ENCODE measurements at places on chromosomes 7 and 10.

DNA sequence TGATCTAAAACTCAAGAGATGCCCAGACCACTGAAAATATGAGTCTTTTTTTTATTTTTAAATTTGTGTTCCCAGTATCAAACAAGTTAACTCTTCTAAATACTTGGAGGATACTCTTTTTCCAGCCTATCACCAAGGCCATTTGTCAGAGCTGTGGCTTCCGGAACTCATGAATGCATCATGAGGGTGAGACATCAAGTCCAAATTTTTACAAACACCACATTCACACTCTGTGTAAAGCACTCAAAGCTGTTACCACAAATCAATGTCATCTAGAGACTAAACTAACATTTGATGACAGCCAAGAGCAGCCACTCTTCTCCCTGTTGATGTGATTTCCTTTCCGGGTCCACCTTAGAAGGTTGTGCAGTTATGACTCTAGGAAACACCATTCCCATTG lies 43.8 kb upstream of the ARID5B start:
- DNase-seq = no peak

GRCh38 chr10:112365014-112365432 lies 8.9 kb upstream of the ACSL5 start:
- no peak for DNase-seq

DNA sequence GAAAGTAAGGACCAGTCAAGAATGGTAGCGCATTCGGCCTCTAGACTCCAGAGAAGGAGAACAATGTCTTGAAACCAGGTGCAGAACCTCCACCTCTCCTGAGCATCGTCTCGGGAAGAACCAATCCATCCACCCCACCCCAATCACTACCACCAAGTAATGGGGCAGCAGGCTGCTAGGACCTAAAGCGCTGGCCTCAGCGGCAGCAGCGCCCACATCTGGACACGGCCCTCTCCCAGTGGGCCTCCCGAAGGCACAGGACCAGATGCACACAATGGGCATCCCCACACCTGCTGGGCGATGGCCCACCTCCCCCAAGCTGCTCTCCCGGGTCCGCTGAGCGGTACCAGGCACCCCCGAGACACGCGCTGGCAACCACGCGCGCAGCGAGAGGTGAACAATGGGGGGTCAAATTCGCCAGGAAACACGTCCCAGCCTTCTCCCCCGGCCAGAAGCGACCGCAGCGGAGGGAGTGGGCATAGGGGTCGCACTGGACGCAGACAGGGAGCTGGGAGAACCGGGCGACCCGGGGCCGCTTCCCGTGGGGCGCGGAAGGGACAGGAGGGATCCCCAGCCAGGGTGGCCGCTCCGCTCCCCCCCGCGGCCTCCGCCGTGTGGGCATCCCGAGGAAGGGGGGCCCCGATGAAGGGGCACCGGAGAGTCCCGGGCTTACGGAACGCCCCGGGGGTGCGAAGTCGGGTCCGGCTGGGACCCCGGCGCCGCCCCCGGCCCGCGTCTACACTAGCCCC lies 506 bp downstream of the CTTNBP2 start:
- no peak for DNase-seq

DNA sequence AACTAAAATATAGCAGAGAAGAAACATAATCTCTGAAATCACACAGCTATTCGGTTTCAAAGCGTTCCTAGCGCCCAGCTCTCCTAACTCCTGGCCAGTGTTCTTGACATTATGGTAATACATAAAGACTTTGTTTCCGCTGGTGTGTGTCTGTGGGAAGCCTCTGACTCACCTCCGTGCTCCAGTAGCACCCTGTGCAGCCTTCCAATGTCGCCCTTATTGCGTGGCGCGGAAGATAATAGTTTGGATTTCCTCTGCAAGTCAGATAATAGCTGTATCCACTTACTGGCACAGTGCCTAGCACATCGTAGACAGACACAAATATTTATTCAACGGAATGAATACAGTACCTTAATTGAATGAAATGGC lies 570 bp downstream of the BMS1 start:
- no peak for DNase-seq

DNA sequence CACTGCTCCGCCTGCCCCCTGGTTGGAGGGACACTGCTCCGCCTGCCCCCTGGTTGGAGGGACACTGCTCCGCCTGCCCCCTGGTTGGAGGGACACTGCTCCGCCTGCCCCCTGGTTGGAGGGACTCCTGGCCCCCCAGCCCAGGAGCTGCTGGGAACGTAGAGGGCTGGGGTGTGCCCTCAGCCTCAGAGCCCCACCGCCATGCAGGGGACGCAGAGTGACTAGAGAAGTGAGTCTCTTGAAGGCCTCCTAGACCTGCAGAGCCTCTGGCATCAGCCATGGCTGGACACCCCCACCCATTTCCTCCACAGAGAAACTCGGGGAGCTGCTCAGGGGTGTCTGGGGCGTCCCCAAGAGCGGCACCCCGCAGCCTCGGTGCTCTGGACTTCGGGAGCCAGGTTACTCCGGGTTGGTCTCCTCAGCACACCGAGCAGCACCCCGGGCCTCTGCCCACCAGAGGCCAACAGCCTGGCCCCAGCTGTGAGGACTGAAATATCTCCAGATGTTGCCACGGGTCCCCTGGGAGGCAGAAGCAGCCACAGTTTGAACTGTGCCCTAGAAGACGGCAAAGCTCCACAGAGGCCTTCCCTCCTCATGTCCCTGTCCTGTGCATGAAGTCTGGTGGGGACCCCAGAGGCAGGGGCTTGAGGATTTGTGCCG lies 191.9 kb downstream of the ELFN1 start:
- DNase-seq = no peak

GRCh38 chr7:158585721-158586498 lies 1.7 kb downstream of the PTPRN2 start:
- DNase-seq = no peak

DNA sequence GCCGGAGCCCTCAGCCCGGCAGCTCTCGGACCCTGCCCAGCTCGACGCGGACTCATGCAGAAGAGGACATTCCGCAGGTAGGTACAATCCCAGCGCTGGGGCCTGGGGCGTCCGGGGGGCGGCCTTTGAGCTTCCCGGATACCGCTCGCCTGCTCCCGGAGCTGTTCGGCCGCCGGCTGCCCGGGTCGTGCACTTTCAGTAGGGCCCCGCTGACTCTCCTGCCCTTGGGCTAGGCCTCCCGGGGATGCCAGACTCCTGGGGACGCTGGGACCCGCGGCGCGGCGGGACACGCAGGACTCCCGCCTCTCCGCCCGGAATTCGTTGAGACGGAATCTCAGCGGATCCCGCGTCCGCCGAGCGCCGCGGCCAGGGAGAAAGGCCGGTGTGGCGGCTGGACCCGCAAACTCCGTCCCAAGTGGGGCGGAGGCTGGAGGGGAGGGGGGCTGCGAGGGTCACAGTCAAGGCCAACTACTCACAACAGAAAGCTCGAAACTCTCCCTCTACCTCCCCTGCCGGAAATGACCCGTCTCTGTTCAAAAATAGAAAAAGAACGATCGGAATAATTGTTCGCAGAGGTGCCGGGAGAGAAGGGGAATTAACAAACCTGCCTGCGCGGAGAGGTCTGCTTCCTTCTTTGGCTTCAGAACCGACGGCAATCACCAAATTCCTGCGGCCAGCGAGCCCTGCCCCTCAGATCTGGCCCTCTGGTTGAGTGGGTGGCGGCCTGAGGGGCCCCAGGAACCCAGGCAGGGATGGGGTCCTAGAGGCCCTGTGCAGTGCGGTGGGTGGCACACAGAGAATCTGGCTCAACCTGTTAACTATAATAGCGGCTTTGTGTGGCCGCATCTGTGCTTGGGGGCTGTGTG lies 9.2 kb downstream of the TLX1 start:
- no peak for DNase-seq

DNA sequence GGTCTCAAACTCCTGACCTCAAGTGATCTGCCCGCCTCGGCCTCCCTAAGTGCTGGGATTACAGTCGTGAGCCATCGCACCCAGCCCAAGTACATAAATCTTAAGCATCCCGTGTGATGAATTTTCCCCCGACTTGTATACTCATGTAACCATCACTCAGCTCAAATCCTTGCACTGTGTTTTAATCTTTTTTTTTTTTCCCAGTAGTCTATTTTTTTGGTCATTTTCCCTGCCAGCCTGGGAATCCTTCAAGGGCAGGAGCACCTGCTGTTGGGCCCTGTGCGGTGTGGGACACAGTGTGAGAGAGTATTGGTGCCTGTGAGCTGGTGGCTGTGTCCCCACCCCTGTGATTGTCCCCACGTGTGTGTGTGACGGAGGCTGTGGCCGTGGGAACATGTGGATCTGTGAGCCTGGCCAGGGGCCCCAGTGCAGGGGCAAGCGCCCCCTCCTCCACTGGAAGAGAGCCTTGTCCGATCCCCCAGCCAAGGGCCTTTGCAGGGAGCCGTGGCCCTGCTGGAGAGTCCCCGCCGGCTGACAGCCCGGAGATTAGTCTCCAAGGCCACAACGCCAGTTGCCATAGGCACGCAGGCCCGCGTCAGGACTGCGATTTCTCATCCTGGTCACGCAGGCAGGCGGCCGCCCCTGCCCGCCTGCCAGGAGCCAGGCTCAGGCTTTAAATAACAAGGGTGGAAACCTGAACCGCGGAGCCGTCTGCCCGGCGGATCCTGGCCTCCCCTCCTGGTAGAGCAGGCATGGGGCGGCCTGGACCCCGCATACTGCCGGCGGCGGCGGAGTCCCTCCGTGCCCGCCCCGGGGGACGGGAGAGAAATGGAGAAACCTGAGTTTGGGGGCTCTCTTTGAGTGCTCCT lies 26.5 kb downstream of the GTF2IRD1 start:
- peak; percentile 53 for DNase-seq

GRCh38 chr10:46042527-46042926 lies 3.5 kb downstream of the MSMB start:
- no peak for DNase-seq

GRCh38 chr7:78062214-78062613 lies 263.6 kb downstream of the PHTF2 start:
- no peak for DNase-seq

DNA sequence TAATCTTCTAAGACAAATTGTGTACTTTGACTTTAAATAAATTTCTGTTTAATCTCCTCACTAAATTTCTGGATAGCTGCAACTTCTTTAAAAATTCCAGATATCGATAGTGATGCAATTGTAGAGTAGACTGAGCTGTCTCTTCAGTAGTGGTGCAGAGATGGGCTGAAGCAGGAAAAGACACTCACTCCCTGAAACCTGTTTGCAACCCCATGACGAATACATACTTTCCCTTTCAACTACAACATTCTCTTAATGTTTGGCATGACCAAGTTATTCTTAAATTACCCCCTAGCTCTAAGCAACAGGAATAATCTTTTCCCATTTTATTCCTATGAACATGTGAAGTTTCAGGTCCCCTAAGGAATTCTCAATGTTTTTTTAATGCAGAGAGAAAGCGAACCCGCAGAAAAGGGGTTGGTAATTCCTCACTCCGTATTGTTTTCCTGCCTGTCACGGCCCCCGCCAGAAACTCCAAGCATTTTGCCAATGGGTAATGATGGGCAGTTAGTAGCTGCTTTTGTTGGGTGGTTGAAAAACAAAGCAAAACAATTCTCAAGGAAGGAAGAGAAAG lies 1.3 kb downstream of the THSD7A start:
- DNase-seq = peak; percentile 65

GRCh38 chr10:82282782-82283456 lies 407.9 kb downstream of the NRG3 start:
- no peak for DNase-seq

GRCh38 chr10:62430881-62431280 lies 56.7 kb downstream of the ZNF365 start:
- DNase-seq = no peak

DNA sequence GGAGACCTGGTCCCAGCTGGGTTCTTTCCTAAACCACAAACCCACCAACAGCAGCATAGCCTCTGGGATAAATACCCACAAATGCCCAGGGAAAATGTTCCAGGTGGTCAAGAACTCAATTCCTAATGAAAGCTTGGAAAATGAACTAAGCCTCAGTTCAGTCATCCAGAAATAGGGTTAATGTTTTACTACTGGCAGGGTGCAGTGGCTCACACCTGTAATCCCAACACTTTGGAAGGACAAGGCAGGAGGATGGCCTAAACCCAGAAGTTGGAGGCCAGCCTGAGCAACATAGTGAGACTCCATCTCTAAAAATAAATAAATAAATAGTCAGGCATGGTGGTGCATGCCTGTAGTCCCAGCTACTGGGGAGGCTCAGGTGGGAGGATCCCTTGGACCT lies 82.2 kb downstream of the SVOPL start:
- DNase-seq = no peak

DNA sequence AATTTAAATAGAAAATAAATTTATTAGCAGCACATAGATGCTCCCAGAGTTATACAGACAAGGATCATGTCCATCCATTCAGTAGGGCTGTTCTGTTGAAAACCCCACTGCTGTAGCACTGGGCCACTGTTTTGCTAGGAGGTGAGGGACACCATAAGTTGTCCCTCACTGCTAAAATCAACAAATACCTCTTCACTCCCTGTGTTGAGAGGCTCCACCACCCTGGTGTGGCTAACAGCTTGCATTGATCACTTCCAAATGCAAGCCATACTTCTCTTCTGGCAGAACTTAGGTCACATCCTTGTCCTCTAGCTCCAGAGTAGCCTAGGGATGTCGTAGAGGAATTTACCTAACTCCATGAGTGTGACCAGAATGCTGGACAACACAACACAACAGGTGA lies 55.4 kb downstream of the MDFIC start:
- no peak for DNase-seq

DNA sequence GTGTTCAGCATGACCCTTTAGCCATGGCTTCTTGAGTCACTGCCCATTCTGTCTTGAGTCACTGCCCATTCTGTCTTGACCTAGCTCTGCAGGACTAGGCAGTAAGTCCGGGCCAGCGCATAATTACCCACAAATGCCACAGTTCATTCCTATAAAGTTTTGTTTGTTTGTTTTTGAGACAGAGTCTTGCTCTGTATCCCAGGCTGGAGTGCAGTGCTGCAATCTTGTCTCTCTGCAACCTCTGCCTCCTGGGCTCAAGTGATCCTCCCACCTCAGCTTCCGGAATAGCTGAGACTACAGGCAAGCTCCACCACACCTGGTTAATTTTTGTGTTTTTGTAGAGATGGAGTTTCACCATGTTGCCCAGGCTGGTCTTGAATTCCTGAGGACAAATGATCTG lies 32.7 kb upstream of the TARP start:
- DNase-seq = no peak

GRCh38 chr7:47647918-47648250 lies 66.0 kb upstream of the TNS3 start:
- DNase-seq = no peak

Measured in SHP77 treated with DMSO at 0.1 percent for 48 hours (cell line).